ENCODE measurements at places on chromosomes 12 and 14.

- DNase-seq: no peak
Observed at GRCh38 chr12:44405297-44405696, 470.8 kb downstream of the NELL2 start.

- peak; percentile 33 for DNase-seq
Observed at GRCh38 chr14:69535230-69535848, 39.3 kb downstream of the CCDC177 start.

GRCh38 chr14:36766974-36767373 lies 105.3 kb downstream of the PAX9 start:
- no peak for DNase-seq

DNA sequence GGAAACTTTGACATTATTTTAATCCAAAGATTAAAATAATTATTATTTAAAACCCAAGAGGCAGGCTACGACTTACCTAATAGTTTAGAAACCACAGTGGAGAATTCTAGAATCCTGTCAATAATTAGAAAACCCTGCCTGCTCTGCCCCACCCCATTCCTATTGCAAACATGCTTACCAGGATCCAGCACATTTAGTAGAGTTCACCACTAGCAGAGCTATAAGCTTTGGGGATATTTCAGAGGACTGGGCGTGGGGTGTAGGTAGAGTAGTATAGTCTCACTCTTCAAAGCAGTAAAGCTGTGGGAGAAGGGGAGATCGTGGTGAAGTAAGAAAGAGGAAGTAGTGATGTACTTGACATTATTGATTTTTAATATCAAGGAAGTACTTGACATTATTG lies 100.3 kb downstream of the FIGNL2 start:
- no peak for DNase-seq

- no peak for DNase-seq
Observed at GRCh38 chr12:49019120-49019430, 499 bp upstream of the PRKAG1 start.

DNA sequence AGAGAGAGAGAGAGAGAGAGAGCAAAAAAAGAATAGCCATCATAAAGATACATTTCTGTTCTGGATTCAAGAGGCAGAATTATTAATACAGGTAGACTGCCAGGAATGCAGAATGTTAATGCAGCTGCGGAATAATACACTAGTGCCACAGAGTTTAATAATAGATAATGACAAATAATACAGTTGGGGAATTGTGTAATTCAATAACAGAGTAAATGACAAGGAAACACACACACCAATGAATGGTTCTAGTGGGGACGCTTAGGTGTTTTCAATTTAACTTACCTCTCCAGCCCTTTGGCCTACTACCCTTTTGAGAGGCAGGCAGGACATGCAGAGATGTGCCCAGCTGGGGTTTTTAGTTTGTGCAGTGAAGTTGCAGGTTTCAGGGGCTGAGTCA lies 313.9 kb downstream of the NRXN3 start:
- no peak for DNase-seq

GRCh38 chr12:120369603-120370342 lies 809 bp upstream of the MSI1 start:
- no peak for DNase-seq

- DNase-seq: no peak
Observed at GRCh38 chr14:21347201-21347600, 36.6 kb downstream of the SUPT16H start.

DNA sequence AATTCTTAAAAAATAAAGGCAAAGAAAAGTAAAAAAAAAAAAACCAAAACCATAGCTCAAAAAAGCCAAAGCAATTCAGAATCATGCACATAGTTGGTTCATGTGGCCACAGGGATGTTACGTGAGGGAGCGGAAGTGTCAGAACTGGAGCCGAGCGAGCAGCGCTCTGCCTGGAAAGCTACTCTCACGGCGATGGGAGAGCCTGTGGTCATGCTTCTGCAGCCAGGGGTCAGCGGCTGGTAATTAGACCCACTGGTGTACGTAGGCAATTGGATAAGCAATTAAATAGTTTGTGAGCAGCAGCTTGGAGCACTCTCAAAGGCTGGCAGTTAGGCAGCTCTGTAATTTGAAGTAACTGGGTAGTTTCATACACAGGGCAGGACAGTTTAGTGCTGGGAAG lies 58.1 kb downstream of the TRHDE start:
- DNase-seq: no peak

DNA sequence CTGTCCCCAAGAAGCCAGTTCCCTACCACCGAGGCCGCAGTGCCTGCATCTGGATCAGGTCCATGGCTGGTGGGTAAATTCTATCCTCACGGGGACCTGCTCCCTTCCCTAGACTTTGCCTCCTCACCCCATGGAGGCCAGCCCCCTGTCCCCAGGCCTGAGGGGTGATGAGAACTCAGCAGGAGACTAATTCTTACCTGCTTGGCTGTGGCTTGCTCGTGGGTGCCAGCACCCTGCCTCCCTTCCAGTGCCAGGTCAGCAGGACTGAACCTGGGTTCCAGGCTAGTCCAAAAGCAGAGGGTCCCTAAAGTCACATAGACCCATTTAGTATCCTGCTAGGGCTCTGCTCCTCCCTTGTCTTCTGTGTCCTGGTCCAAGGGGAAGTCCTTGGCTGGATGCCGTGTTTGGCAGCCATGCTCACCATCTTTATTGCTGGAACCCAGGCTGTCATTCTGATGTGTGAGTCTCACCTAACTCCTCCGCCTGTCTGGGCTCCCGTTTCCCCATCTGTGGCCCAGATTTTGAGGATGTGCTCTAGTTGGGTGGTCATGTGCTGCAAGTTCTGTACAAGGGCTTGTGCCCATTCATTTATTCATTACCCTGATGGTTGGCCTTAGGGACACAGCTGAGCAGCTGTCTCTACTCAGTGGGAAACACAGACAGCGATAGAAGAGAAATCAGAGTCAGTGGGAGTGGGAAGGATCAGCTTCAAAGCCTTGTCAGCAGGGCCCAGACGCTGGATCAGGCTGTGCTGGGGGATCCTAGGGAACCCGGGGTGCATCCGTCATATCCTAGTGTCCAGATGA lies 949 bp downstream of the PLBD2 start:
- DNase-seq: no peak
